Ascending aorta (tissue), 2 donors: ENCODE measurements at places on chromosomes 2 and 18. TPM values are rescaled to one million over a fixed set of nuclear protein-coding genes. Genes with fewer than 3 reads are reported as not detected.

GRCh38 chr18:33107511-33107910 is 333.0 kb downstream of the CCDC178 start:
- H3K27me3 ChIP-seq, result no peaks in the 10 kb centered on the region
- DNase-seq, result no peak
- no peaks in the 10 kb centered on the region for H3K4me1 ChIP-seq

DNA sequence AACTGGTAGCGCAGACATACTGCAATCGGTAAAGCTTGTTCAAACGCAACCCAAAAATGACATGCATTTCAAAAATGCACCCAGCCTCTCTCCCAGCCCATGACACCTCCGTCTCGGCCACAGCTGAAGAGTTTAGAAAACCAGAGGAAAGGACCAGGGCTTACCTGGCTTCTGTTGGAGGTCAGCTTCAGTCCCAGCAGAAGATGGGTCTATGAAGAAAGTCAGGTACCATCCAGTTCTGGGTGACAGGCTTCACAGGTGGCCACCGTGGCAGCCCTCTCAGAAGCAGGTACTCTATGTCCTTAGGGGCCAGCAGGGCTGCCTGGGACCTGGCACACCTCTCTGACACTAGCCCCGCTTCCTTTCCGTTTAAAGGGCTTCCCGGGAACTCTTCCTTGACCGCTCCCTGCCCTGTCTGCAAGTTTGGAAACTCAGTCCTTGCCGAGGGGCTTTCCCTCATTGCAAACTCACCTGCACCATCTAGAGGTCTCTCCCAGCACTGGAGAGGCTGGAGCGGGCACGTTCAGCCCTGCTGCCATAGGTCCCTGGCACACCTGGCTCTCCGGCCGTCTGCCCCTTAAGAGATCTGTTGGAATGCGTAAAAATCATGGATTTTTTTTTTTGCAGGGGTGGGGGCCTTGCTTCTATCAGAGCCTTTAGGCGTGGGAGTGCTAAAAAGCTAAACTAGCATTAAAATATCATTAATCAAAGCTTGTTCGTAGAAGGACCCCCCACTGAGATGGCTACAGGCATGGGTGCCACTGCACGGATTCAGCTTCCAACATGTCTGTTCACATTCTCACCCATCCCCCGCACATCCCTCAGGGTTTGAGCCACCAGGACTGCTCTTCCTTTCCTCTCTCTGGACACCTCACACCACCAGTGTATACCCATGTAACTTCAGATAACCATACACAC is at the start of gene EDAR:
EDAR (minus strand) TSS at position 425 of the 918 bp plus-strand sequence. CDS start 58,206 bp downstream, outside the sequence.
- H3K36me3 ChIP-seq, result no peaks in the 10 kb centered on the region
- no peaks in the 10 kb centered on the region for H3K4me1 ChIP-seq
- no peak for DNase-seq
- no peaks in the 10 kb centered on the region for H3K27me3 ChIP-seq

DNA sequence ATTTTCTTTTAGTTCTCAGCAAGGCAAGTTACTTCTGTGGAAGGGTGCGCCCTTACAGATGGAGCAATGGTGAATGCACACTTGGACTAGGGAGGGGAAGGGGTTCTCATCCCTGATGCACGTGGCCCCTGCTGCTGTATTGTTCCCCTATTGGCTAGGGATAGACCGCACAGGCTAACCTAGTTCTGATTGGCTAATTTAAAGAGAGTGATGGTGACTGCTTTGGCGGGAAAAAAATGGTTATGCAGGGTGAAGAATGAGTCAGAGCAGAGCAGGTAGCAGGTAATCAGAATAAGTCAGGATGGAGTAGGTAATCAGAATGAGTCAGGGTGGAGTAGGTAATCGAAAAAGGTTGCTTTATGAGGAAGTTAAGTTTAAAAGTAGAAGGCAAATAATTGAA is 171.5 kb downstream of the MTCL1 start:
- H3K4me1 ChIP-seq, result no peaks in the 10 kb centered on the region
- H3K4me3 ChIP-seq, result no peak overlapping the region
- no peaks in the 10 kb centered on the region for H3K36me3 ChIP-seq
- no peaks in the 10 kb centered on the region for H3K27me3 ChIP-seq
- no peak overlapping the region for H3K27ac ChIP-seq

DNA sequence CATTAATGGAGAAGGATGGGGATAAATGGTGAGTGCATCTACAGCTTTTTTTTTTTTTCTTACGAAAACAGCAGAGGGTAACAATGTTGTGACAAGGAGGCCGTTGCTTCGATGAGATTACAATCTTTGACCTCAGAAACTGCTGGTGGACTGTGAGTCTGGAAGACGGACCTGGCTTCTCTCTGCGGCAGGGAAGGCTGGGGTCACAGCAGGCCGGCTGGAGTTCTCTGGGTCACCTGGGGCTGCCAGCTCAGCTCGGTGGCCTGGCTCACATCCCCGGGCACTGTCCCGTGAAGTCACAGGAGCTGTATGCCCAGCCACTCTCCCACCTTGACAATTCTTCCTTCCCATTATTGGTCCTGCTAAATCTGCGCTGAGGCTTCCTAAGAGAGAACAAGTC is 160.8 kb downstream of the ACKR3 start:
- no peaks in the 10 kb centered on the region for H3K27me3 ChIP-seq
- no peak overlapping the region for H3K27ac ChIP-seq
- no peak for DNase-seq

DNA sequence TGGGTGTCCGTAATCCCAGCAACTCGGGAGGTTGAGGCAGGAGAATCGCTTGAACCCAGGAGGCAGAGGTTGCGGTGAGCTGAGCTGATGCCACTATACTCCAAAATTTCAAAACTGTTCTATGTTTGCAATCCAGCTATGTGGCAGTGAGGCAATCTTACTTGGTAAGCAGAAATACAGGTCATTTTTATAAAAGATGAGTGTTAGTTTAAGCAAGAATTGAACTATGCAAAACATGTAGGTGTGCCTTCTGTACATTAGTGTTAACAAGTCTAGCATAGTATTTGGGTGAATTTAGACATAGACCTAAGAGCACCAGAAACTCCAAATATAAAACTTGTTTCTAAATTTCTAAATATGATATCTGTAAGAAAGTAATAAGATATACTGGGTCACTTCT is 7.2 kb downstream of the DSC1 start:
- H3K36me3 ChIP-seq, result no peaks in the 10 kb centered on the region
- no peak for DNase-seq
- no peaks in the 10 kb centered on the region for H3K4me1 ChIP-seq
- H3K27ac ChIP-seq, result no peak overlapping the region

Gene IL18R1
- 1.9 TPM for total RNA-seq

DNA sequence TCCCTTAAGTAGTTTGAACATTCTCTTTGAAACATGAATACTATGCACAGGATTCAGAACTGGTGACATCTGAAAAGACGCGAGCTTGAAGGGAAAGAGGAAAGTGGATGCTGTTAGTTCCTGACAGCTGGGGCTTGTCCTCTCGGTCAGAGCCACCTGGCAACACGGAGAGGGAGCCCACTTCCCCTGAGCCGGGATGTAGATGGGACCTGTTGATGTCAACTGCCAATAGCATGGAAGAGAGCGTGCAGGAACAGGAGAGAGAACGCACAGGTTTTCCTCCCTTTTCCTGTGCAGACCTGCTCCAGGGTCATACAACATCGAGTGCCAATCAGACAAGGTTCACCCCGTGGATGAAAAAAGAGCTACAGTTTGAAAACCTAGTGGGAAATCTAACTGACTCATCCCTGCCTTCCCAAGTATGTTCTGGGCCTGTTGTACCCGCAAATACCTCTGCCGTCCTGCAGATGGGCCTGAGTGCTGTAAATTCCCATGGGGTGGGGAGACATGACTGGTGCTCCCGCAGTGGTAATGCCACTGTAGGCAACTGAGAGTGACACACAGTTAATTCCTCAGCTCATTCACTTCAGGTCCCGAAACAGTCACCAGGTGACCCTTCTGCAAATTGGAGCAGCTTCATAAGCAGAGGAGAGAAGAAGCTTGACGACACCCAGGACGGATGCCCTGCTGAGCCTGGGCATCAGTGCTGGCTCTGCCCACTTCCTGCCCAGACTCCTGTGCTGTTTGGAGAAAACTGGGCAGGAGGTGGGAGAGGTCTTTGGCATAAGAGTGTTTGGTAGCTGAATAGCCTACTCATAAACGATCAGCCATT is 13.9 kb upstream of the MBP start:
- DNase-seq, result no peak
- H3K4me1 ChIP-seq, result no peaks in the 10 kb centered on the region
- no peak overlapping the region for H3K4me3 ChIP-seq
- no peak overlapping the region for H3K27ac ChIP-seq
- H3K27me3 ChIP-seq, result no peaks in the 10 kb centered on the region
- no peaks in the 10 kb centered on the region for H3K36me3 ChIP-seq
